Hematopoietic multipotent progenitor cell (in vitro differentiated cells): ENCODE measurements at places on chromosomes 2 and 18.

- DNase-seq: no peak
These were observed 83.2 kb downstream of the PPP1R1C start for GRCh38 chr2:182068811-182069210.

GRCh38 chr2:173099804-173100203 lies 24.2 kb downstream of the MAP3K20 start:
- no peak for DNase-seq

GRCh38 chr2:55966401-55967118 lies 43.0 kb upstream of the EFEMP1 start:
- no peak for DNase-seq

DNA sequence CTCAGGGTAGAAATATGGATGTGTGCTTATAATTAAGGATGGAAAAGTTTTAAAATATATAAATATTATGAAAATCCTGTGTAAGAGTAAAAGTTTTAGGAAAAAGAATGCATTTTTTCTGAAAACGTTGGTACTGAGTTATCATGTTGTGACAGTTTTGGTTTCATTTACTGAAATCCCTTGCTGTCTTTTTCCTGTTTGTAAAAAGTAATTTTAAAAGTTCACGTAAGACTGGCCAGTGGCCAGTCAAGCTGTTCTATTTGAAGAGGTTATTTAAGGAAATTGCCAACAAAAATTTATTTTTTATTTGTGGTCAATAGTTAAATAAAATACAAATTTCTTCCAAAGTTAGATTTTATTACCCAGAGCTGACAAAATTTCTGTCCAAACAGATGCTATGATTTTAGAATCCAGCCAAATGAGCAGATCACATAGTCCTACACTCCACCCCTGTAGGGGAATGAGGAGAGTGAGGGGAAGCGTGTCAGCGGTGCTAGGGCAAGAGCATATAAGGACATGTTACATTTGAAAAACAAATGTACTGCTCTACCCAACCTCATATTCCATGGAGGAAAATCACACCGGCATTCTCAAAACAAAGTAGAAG lies 297.8 kb upstream of the TFPI start:
- no peak for DNase-seq

DNA sequence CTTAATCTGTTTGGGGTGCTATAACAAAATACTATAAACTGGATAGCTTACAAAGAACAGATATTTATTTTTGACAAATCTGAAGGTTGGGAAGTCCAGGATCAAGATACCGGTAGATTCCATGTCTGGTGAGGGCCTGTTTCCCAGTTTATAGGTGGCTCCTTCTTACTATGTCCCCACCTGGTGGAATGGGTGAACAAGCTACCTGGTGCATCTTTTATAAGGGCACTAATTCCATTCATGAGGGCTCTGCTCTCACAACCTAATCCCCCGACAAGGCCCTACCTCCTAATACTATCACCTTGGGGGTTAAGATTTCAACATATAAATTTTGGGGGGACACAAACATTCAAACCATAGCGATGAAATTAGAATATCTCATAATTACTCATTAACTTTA lies 15.6 kb upstream of the NEMP2 start:
- DNase-seq: no peak

- no peak for DNase-seq
These were observed 55.9 kb upstream of the ATL2 start for GRCh38 chr2:38432820-38433606.

DNA sequence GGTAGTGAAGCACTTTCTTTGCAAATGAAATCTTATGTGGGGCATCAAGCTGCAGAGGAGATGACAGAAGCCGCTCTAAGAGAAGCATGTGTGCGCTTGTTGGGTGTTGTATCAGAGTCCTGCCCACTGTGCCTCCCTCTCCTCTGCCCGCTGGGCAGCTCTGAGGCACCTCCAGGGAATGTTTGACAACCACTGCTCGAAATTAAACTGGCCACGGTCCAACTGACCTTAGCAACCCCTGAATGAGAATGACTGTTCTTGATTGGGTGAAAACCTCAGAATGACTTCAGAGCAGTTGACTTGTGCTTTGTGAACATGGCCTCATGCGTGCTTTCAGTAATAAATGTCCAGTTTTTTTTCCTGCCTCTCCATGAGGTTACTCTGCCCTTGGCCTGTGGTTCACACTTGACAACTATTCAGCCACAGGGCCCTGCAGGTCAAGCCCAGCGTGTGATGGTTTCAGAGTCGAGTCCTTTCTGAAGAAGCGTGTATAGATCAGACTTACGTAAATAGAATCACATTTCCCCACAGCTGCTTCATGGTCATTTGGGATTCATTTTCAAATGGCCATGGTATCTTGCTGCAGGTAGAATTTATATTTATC lies 94.9 kb downstream of the SLC4A3 start:
- DNase-seq: no peak

- DNase-seq: peak; percentile 37
These were observed 72.6 kb downstream of the ZNF532 start for GRCh38 chr18:58937071-58937886.

DNA sequence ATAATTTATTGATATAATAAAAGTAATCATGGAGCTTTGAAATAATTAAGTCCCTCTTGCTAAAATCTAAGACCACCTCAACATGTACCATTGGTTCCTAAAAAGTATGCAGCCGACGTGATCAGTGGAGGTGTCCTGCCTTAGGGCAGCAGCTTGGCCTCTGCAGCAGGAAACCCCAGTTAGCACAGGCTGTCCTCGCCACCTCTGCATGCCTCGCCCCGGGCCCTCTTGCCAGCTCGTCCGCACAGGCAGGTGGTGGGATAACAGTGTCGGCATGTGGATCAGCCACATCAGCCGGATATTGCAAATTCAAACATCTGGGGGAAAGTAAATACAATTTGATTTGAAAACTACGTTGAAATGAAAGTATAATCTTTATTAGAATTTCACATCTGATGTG lies 22.9 kb downstream of the COA5 start:
- no peak for DNase-seq

DNA sequence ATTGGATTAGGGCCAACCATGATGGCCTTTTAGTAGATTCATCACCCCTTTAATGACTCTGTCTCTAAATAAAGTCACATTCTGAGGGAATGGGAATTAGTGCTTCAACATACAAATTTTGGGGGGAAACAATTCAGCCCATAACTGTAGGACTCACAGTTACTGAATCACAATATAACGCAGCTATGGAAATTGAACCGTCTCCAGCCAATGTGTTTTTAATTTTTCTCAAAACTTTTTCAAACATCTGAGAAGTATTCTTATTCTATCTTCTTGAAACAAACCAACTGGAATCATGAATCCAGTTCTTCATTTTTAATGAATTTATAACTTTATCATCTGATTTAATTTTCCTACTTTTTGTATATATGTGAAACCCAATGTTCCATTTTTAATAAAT lies 373.1 kb upstream of the SYT4 start:
- DNase-seq: no peak

DNA sequence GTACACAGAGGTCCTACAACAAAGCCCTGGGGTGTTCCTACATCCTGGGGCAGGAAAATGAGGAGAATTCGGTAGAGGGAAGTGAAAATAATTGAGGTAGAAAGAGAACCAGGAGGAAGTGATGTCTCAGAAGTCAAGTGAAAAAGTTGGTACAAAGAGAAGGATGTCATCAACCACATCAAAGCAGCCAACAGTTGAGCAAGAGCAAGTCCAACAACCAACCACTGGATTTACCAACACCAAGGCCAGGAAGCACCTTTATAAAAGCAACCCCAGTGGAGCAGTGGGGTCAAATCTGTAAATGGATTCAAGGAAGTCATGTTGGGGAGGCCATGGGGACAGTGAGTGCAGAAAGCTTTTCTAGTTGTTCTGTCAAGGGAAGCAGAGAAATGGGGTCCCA lies 360.4 kb downstream of the ZNF516 start:
- no peak for DNase-seq

GRCh38 chr2:48346124-48346536 lies 183.8 kb upstream of the STON1 start:
- no peak for DNase-seq

- DNase-seq: no peak
These were observed 36.9 kb downstream of the HJURP start for GRCh38 chr2:233817361-233817911.

- no peak for DNase-seq
These were observed 113.7 kb downstream of the ZEB2 start for GRCh38 chr2:144405982-144406788.
